Spinal cord (tissue), 10 donors: ENCODE measurements at places on chromosomes 5 and 9. TPM values are rescaled to one million over a fixed set of nuclear protein-coding genes. Genes with fewer than 3 reads are reported as not detected.
A peak's percentile ranks its signal among the peaks of the same experiment; 100 is the strongest.

DNA sequence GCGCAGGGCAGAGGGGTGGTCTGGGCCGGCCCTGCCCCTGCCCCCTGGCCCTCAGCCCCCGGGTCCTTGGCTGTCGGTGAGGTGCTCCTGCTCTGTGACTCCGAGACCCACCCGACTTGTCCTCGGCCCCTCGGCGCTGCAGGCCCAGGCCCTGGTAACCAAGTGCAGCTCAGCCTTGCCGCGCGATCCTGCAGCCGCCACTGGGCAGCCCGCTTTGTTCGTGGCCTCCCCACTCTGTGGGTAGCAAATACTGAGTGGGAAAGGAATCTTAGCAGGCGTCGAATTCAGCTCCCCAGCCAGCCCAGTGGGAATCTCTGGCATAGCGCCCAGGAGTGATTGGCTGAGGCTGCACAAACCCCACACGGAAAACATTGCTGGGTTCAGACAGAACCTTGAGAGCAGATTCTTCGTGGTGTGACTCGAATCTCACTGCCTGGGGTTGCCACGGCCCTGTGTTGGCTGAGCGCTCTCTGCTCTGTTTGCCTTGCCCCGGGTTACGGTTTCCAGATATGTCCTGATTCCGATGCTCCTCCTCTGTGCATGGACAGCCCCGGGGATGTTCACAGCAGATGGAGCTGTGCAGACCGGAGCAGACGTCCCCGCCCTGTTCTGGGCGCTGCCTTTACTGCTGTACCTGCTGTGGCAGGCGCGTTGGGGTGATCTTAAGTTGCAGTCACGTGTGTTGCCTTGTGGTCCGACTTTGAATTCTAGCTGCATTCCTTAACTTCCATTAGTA lies 13.4 kb upstream of the EXOC3 start:
- DNase-seq = no peak

- DNase-seq = no peak
Observed at GRCh38 chr5:112227911-112228631, 191.0 kb downstream of the EPB41L4A start.

GRCh38 chr5:52769061-52769460 lies 18.7 kb upstream of the ITGA1 start:
- no peak for DNase-seq

DNA sequence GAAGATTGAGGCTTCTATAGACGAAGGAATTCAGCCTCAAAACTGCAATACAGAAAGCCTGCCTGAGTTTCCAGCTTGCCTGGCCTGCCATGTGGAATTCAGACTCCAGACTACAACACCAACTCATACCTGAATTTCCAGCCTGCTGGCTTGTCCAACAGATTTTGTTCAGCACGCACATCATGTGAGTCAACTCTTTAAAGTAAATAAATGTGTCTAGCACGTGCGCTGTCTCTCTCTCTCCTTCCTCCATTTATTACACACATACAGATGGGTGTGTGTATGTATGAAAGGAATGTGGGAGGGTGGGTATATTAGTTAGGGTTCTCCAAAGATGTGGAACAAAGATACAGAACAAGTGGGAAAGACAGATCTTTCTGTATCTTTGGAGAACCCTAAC lies 82.4 kb upstream of the TAS2R1 start:
- no peak for DNase-seq

- no peak for DNase-seq
Observed at GRCh38 chr9:100473276-100474081, 530 bp downstream of the TMEFF1 start.

DNA sequence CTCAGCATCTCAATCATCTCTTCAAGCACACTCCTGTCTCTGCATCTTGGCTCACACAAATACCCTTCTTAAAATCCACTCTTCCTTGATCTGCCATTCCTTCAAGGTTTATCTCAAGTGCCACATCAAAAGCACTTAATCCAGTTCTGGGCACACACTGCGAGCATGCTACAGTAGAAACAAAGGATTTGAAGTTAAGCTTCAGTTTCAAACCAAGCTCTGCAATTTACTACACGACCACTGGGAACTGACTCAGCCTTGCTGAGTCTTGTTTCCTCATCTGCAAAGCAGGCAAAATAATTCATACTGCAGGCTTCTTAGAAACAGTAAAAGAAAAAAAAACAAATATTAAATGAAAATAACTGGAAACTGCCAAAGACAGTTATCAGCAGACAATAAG lies 50.5 kb upstream of the CTNNAL1 start:
- DNase-seq = no peak

DNA sequence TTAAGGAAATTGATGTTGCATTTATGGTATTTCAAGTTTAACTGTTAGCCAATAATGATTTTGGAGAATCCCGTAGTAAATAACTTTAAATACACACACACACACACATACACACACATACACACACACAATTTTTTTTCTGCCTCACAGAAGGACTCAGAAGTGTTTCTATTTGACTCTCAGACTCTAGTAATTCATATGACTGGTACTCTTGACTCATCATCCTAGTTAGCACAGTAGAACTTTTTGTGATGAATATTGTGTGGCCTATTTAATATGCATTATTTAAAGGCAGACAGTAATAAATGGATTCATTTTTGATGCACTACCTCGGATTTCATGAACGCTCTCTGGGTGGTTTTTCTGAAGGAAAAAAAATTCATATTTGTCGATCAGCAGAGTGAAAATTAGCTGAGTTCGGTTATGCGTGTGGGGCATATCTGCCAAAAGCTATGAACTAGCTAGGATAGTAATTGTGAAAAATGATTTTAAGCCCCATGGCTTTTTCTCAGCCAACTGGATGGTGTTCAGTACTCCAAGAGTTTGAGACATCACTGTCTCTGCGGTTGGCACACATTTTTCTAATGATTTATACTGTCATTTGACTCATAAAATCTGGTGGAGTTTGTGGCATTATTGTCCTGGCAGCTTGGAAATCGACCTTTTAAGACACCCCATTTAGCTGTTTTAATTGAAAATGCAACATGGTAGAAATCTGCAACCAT lies 102.2 kb downstream of the PCSK5 start:
- DNase-seq = no peak

- no peak for DNase-seq
Observed at GRCh38 chr5:154015071-154015693, 23.5 kb downstream of the FAM114A2 start.

GRCh38 chr5:158270996-158271554 lies 412.1 kb upstream of the CLINT1 start:
- DNase-seq = no peak

- no peak for DNase-seq
Observed at GRCh38 chr9:30244877-30245276, 2139.6 kb upstream of the ACO1 start.

DNA sequence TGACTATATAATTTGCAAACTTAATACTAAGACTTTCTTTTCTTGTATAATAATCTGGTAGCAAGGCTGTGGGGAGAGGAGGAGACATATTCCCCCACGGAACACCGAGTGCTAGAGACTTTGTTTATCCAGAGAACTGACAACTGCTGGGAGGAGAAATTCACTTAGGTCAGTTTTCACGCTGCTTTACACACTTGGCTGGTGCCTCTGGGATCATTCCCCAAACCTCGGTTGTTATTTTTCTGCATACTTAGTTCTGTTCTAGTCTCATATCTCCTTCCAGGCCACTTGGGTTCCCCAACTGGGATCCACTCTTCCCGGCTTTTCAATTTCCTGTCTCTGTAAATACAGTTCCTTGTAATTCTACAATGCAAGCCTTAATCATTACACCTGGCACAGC lies 238.2 kb upstream of the ADAMTS16 start:
- no peak for DNase-seq

- DNase-seq = no peak
Observed at GRCh38 chr5:142306077-142306502, 18.7 kb downstream of the SPRY4 start.

DNA sequence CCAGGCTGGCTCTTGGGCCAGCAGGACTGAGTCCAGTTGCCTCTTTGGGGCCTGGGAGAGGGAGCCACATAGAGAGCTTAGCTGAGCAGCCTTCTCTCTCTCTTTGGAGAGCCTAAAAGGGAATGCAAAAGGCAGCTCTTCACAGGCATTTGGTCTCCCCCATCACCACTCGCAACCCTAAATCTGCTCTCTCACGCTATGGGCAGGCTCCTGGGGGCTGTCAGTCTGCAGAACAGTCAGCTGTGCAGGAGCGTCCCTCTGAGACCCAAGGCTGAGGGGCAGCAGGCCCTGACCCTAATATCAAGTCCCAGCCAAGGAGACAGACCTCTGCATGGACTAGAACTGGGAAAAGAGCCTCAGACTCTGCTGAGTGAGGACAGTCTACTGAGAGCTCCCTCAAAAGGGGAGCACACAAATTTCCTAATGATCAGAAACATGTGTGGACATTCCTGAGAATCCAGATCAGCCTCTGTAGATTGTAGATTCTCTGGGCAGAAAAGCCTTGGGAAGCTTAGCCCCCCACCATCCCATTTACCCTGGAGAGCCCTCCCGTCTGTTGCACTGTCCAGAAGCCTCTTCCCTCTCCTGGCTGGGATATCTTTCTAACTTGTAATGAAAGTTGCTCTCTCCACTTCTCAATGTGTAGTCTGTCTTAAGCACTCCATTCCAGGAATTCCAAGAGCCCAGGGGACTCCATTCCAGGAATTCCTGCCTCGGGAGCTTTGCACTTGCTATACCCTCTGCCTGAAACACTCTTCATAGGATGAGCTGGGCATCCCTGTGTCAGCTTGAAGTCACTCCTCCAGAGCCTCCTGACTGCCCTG lies 79.4 kb downstream of the FAM114A2 start:
- DNase-seq = no peak

GRCh38 chr5:36323926-36324781 lies 22.5 kb upstream of the RANBP3L start:
- no peak for DNase-seq

DNA sequence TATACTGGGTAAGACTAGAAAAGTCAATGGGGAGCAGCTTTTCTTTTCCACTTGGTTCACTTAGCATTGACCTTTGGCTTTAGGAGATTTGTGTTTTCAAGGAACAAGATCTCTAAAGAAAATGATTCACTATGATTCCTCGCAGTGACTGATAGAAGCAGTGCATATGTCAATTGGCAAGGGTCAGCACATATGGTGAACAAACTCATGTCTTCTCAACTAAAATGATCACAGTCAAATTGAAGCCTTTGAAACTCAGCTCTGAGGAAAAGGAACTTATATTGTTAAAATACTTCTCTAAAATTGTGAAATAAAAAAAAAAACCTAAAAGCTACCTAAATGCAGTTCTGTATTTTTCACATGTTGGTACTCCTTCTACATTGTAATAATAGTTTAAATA lies 43.2 kb upstream of the IL7R start:
- DNase-seq = no peak

DNA sequence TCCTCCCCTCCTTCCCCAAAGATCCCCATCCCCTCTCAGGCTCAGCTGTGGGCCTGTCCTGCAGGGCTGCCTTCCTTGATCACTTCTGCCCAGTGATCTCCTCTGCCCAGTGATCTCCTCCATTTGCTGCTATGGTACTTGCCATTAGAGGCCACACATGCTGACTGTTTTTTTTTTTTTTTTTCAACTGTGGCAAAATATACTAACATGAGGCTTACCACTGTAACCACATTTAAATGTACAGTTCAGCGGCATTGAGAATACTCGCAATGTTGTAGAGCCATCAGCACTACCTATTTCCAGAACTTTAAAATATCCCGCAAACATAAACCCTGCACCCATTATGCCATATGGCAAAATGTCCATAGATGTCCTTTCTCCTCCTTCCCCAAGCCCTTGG lies 61.7 kb upstream of the EPB41L4B start:
- no peak for DNase-seq

GRCh38 chr9:111661150-111661801 lies at the start of gene GNG10:
GNG10 (plus strand) TSS chr9:111661605; CDS start chr9:111661635, 30 bp downstream.
- peak; percentile 87 for DNase-seq

DNA sequence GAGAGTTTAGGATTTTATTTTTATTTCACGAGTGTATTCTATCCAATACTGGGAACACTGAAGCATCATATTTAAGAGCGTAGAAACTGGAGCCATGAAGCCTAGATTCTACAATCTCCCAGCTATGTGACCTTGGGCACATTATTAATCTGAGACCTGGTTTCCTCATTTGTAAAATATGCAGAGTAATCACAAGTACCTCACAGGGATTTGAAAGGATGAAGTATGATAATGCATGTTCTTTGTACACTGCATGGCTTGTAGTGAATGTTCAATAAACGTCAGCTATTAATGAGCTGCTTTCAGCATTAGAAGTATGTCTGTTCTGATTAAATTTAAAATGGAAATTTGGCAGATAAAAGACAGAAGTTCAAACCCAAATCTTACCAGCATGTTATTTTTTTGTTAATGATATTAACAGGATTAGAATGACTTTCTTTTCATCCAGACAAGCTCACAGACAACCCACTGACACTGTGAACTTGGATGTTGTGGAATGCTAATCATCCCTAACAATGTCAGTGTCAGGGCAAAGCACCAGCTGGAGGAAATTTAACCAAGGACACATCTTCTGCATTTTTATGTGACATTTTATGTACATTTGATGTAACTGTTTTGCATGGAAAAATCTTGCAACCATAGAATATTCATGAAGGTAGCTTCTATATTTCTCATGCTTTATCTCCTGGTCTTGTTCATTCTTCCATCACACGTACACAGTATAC lies 27.1 kb upstream of the CTXN3 start:
- DNase-seq = no peak

DNA sequence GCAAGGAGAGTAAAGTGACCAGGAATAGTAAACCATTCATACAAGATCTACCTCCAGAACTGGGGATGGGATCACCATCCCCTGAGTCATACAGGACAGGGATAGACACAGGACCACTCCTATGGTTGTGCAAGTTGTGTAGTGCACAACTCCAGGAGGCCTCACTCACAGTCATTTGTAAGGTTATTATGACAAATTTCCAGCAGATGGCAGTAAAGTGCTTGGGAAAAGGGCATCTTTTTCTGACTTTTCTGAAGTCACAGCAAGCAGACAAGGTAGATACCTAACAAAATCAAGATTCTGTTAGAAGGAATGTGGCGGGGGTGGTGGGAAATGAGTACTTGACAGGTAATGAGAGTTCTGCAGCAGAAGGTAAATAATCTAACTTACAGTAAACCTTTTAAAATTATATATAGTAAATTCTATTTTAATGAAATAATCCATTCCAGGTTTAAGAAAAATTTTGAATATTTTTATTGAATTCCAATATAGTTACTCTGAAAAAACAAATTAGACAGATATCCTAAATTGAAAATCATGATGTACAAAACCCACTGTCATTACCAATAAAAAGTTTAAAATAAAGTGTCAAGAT lies 16.7 kb upstream of the KIF27 start:
- peak; percentile 44 for DNase-seq

GRCh38 chr5:176875783-176876505 lies 23.2 kb downstream of the HK3 start:
- no peak for DNase-seq

- no peak for DNase-seq
Observed at GRCh38 chr5:101677961-101678360, 618.1 kb downstream of the SLCO4C1 start.

Gene GZMA
- 0.24 TPM for polyA plus RNA-seq

Gene GPX8
- polyA plus RNA-seq = 22.2 TPM

Gene TAF11L10
- not detected for polyA plus RNA-seq

Gene RNF130
- 102 TPM for polyA plus RNA-seq

Gene OMD
- polyA plus RNA-seq = 1.4 TPM

Gene CRHBP
- 7.1 TPM for polyA plus RNA-seq

Gene ITGA1
- 12.6 TPM for polyA plus RNA-seq
